ENCODE measurements at places on chromosomes 6 and 20.
A peak's percentile ranks its signal among the peaks of the same experiment; 100 is the strongest.

GRCh38 chr6:157961832-157962575 lies 19.7 kb upstream of the SYNJ2 start:
- no peak for DNase-seq

- DNase-seq, result peak; percentile 58
Observed at GRCh38 chr6:136326038-136326553, 36.5 kb upstream of the BCLAF1 start.

- no peak for DNase-seq
Observed at GRCh38 chr20:35702824-35703695, 3.9 kb downstream of the ROMO1 start.

GRCh38 chr6:36848658-36849441 lies 9.6 kb upstream of the CPNE5 start:
- peak; percentile 92 for DNase-seq

DNA sequence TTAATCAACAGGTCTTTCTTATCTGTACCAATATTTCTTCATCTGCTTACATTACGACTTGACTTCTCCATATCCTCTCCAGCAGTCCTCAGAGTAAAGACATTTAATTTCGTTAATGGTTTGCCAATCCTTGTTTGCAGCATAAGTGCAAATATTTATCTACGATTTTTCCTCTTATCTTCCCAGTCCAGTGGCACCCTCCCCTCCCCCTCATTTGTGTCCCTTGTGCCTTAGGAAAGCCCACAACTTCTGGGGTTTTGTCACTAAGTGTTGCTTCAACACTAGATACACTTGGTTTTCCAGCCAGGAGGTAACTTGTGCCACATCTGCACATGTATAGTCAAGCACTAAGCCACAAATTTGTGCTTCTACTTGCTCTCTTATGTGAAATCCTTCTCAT lies 327.2 kb downstream of the CBLN4 start:
- no peak for DNase-seq

GRCh38 chr6:77456531-77457248 lies 6.6 kb downstream of the HTR1B start:
- DNase-seq, result peak; percentile 91

GRCh38 chr6:164412566-164412965 lies 896.8 kb downstream of the C6orf118 start:
- no peak for DNase-seq

GRCh38 chr6:168704678-168705077 lies 263.7 kb downstream of the SMOC2 start:
- DNase-seq, result no peak

- DNase-seq, result peak; percentile 43
Observed at GRCh38 chr6:100892693-100893092, 11.6 kb upstream of the ASCC3 start.

DNA sequence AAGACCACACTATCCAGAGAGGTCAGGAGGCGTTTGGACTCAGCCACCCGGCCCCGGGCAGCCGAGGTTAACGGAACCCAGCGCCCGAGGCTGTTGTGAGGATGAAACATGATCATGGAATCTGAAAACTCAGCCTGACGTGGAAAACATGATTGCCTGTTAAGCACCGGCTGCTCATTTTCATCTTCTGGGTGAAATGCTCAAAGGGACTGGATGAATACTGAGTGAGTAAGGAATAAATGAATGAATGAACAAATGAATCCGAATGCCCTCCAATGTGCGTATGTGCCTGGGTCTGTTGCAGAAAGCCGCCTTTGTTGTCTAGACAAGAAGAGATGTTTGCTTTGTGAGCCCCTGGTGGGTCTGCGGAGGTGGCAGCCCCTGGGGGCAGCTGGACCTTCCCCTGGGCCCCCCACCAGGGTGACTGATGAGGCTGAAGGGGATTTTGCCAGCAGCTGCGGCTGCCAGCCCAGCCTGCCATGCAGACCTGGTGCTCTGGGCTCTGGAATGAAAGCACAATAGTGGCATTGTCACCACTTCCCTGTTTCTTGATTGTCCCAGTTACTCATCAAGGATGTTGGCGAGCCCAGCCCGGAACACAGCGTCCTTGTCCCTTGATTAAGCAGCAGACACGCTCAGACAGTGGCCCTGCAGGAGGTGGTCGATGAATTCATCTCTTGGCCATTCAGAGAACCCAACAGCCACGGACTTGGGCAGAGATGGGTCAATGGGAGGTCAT lies 211.1 kb downstream of the ANKRD60 start:
- DNase-seq, result no peak

DNA sequence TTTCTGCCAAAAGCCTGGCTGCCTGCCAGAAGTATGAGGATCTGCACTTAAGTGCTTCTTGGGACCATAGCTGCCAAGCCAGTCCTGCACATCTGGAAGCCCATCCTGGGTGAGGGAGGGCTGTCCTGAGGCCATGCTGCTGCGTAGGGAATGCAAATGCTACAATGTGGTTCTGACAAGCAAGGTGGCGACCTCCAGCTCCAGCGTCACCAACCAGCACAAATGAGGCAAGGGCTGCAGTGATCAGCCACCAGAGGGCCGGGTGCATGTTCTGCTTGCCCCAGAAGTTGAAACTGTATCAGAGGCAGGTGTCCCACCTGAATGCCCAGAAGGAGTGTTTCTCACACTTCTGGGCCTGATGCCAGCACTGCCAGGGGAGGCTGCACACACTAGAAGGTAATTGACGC lies 99.1 kb upstream of the KCNQ5 start:
- peak; percentile 83 for DNase-seq

- DNase-seq, result peak; percentile 18
Observed at GRCh38 chr20:13267231-13267630, 46.2 kb downstream of the ISM1 start.

- DNase-seq, result no peak
Observed at GRCh38 chr6:96812077-96812703, 25.1 kb downstream of the GPR63 start.

GRCh38 chr6:152356662-152357061 lies 280.5 kb downstream of the SYNE1 start:
- DNase-seq, result peak; percentile 75

- DNase-seq, result no peak
Observed at GRCh38 chr6:122005661-122006060, 393.8 kb upstream of the HSF2 start.

GRCh38 chr6:159761129-159761872 lies 544 bp upstream of the ACAT2 start:
- peak; percentile 43 for DNase-seq

DNA sequence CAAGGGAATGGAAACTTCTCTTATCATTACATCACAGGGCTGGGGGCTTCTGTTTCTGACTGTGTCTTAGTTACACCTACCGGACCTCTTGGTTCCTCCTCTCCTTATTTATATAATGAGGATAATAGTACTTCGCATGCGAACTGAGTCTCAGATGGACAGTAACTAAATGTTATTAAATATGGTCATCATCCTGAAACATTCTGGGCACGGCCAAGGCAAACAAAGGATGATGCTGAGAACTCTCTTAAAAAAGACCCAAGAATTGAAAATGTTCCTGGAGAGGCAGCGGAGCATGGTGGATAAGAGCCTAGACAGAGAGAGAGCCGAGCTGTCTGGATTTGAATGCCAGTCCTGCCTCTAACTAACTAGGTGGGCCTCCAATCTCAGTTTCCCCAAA lies 119.8 kb upstream of the SASH1 start:
- DNase-seq, result no peak

DNA sequence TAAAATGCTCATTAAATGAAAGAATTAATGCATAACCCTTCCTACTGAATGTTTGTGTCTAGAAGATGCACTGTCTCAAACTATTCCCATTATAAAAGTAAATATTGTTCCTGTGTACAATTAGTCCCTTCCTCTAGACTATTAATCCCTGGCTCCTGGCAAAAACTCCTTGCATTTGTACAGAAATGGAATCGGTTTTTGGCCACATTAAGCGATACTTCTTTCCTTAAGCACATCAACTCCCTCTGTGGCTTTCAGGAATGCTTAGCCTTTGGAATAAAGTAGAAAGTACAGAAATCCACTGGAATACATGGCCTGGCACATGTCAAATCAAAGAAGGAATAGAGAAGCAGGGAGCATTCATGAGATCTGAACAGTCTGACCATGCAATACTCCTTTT lies 179.8 kb downstream of the GMPR start:
- DNase-seq, result no peak

- no peak for DNase-seq
Observed at GRCh38 chr20:32685541-32686529, 12.1 kb upstream of the C20orf203 start.

- no peak for DNase-seq
Observed at GRCh38 chr6:19852090-19852457, 14.9 kb downstream of the ID4 start.

- DNase-seq, result no peak
Observed at GRCh38 chr6:33410711-33411631, at the start of gene PHF1. Gene PHF1 (plus strand): TSS chr6:33411014. CDS start chr6:33412264, 1,250 bp downstream.

DNA sequence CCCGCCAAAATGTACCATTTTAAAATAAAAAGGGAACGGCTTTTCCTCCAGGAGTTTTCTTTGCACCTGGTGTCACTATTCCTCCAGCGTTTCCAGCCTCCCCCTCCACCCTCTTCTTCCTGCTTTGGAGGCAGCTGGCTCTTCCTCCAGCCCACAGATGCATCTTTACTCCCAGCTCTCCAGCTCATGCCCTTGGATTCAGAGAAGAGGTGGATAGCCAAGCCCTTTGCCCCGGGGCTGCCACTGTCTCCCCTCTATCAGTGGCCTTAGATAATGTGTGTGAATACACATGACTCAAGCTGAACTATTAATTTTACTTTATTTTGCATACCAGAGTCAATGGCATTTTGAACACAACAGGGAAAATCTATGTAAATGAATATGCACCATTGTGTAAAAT lies 15.3 kb upstream of the CDH4 start:
- DNase-seq, result peak; percentile 39

DNA sequence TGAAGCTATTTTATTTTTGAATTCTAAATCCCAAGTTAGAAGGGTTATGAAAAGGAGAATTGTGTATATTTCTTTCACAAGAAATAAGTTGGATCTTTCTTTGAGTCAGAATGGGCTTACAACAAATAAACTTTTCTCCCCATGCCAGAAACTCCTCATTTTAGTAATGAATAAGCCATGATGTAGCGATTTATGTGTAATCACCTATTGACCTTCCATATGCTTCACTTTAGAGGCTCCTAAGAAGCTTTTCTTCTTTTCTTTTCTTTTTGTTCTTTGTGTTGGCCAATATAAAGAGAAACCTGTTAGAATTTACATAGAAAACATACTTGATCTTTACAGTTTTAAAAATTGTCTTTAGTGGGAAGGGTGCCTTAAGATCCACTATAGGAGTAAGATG lies 370.2 kb downstream of the UTRN start:
- DNase-seq, result no peak

DNA sequence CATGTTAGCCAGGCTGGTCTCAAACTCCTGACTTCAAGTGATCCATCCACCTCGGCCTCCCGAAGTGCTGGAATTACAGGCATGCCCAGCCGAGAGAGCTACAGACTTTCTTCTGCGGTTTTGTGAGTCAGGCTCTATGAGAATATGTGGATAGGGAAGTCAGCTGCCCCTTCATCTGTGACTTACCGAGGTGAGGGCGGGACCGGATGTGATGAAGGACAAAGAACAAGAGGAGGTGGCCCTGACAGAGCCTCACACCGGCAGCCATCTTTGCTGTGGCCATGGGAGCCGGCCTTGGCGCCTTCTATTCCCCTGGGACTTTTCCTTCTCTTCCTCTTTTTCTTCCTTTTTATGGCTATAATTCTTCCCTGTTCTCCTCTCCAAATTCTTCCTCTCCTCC lies 67.0 kb downstream of the IYD start:
- DNase-seq, result no peak

GRCh38 chr6:136550045-136550329 lies 235 bp downstream of the MAP7 start:
- DNase-seq, result no peak

- DNase-seq, result no peak
Observed at GRCh38 chr20:19465536-19465935, 253.1 kb downstream of the SLC24A3 start.

GRCh38 chr20:18974660-18975059 lies 161.1 kb downstream of the SCP2D1 start:
- no peak for DNase-seq

GRCh38 chr6:154805288-154805911 lies 72.2 kb downstream of the SCAF8 start:
- peak; percentile 38 for DNase-seq

DNA sequence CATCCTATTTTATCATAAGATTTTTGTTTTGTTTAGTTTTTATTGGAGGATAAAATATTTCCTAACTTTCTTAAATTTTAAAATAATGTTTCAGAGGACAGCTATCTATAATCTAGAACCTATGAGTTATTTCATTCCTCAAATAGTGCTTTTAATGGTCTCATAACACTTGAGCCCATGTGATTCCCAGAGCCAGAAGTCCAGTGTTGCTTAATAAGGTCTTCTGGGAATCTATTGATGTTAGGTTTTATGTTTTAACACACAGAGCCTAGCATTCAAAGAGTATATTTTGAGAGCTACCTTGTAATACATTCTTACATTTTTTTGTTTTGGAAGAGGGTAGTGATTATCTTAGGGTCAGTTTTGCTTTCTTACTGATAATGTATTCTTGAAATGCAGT lies 200.2 kb downstream of the CENPW start:
- DNase-seq, result no peak

GRCh38 chr6:143538374-143538773 lies 26.9 kb upstream of the FUCA2 start:
- no peak for DNase-seq

GRCh38 chr6:8785223-8785622 lies 349.9 kb upstream of the SLC35B3 start:
- no peak for DNase-seq

DNA sequence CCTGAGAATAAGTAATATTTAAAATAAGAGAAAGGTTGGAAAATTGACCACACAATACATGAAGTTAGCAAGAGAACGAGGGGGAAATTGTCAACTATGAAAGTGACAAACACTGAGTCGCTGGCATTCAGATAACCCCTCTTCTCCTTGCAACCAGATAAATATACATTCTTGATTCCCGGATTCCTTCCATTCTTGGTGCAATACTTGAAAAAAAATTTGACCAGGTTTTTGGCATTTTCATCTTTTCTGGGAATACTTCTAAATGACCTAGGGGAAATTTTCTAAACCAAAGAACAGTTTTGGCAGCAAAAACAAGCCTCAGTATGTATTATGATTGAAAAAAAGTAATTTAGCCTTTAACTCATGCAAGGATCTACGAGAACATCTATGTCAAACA lies 164.0 kb downstream of the PDE7B start:
- DNase-seq, result no peak

- no peak for DNase-seq
Observed at GRCh38 chr6:68094070-68094469, 541.0 kb upstream of the ADGRB3 start.

GRCh38 chr6:52132292-52132691 lies 44.9 kb upstream of the PKHD1 start:
- no peak for DNase-seq

DNA sequence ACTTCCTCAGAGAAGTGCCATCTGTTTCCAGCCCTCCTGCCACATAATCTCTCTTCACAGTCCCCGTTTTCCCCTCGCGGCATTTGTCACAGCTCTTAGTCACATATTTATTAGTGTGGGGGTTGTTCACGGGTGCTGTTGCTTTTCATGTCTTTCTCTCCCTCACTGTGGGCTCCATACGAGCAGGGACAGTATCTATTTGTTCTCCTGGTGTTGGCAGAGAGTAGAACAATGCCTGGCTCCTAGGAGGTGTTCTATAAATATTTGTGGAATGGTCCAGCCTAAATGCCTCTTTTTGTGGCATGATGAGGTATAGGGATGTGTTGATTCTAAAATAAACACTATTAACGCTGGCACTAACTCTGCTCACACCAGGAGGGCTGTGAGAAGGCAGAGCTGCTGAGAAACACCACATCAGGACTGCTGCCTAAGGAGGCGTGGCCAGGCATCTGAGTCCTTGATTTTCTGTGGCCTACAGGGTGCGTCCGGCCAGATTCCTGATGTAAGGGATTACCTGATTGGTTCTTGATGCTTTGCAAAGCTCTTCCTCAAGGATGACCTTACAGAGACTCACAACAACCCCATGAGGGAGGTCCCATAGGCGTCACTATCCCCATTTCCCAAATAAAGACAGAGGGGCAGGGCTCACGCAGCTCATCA lies 219.8 kb upstream of the ARID1B start:
- DNase-seq, result peak; percentile 82
